ENCODE measurements at places on chromosomes 1 and 21.

- DNase-seq: no peak
Measured at GRCh38 chr21:29329406-29329805, 30.7 kb downstream of the BACH1 start.

DNA sequence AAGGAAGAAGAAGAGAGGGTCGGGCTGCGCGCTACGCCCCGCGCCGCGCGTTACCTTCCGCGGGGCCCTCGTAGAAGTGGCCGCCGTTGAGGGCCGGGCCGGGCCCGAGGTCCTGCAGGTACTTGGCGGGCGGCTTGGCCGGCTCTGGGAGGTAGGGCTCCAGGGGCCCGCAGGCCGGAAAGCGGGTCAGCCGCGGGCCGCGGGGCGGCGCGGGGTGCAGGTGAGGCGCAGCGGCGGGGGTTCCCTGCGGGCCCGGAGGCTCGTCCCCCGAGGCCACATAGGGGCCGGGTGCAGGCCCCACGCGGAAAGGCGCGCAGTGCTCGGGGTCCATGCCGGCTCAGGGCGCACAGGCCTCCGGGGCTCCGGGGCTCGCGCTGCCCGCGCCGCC lies 196 bp downstream of the ALX3 start:
- no peak for DNase-seq

DNA sequence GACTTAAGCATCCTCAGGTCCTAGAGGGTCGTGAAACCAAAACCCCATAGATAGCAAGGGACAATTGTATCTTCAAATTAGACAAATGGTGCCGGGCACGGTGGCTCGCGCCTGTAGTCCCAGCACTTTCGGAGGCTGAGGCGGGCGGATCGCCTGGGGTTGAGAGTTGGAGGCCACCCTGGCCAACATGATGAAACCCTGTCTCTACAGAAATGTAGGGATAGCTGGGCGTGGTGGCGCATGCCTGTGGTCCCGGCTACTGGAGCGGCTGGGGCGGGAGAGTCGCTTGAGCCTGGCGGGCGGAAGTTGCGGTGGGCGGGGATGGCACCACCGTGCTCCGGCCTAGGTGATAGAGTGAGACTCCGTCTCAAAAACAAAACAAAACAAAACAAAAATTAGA lies 780.6 kb downstream of the BRINP3 start:
- DNase-seq: no peak

DNA sequence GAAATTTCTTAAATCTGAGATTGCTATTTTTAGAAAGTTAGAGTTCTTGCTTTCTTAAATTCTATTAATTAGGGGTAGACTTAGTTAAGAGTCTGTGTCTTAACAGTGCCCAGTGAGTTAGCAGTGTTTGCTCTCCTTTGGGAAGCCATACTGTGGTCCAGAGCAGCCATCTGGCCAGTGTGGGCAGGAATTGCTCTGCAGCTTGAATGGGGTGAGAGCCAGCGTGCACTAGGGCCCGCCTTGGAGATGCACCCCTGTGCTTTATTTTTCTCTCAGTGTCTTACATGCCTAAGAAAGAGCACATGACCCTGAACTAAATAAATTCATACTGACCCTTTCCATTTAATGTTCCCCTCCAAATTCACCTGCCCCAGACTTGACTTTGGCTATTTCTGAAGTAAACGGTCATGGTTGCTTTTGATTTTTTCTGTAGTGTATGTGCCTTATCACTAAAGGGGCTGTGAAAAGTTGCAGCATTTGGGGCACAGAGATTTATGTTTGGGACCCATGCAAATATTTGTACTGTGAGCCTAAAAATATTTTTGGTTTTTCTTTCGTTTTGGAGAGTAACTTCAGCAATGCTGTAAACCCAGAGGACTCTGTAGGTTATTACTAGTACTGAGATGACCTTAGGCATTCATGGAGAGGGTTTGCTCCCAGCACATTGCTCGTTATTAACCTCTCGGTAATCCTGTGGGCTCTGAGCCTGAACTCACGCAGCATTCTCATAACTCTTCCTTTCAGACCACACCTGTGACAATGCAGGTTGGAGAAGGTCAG lies 21.3 kb upstream of the KCNQ4 start:
- no peak for DNase-seq

DNA sequence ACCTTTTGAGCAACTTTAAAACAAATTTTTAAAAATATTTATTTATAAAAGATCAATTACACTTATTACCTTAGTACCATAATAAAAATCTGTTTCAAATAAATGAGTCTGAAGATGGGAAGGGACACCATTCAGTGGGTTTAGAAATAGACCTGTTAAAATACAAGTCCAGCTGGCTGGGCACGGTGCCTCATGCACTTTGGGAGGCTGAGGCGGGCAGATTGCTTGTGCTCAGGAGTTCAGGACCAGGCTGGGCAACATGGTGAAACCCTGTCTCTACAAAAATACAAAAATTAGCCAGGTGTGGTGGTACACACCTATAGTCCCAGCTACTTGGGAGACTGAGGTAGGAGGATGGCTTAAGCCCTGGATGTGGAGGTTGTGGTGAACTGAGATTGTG lies 57.0 kb downstream of the ITSN1 start:
- no peak for DNase-seq

GRCh38 chr1:157948312-157949073 lies 45.0 kb upstream of the KIRREL1 start:
- peak; percentile 42 for DNase-seq

GRCh38 chr21:38875694-38876492 lies 70.2 kb downstream of the ETS2 start:
- DNase-seq: peak; percentile 31

- no peak for DNase-seq
Measured at GRCh38 chr1:8162168-8162567, 136.1 kb upstream of the ERRFI1 start.

GRCh38 chr1:92487078-92487605 lies 417 bp upstream of the GFI1 start:
- DNase-seq: no peak

DNA sequence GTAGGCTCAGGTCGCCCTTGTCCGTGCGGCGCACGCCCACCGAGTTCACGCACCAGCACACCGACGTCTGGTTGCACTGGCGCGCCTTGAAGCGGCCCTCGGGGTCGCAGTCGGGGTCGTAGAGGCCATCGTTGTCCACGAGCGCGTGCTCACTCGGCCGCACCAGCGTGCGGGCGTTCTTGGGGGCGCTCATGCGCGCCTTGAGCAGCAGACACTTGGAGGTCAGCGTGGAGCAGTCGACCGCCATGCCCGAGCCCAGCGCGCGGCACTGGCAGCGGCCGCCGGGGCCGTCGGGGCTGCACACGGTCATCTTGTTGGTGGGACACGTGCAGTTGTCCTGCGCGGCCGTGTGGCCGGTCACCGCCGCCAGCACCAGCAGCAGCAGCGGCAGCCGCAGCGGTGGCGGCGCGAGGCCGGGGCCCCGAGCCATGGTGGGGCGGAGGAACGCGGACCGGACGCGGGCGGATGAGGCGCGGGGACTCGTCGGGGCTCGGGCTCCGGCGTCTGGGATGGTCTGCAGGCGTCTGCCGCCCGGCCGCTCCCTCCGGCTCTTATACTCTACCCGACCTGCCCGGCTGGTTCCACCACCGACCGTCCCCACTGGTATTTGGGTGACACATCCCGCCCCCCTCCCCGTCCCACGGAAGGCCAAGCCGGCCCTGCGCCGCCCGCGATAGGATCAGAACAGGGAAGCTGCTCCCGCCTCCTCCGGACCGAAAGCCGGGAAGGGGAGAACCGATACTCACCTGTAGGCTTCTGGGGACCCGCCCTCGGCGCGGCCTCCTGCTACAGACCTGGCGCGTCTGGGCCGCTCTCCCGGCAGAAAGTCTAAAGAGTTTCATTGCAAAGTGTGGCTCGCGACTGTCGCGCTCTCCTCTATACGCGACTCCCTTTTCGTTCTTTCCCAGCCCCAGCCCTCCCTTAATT lies at the start of gene TACSTD2:
TACSTD2 (minus strand) TSS at position 526 of the 927 bp plus-strand sequence; CDS start at position 430, 96 bp downstream.
- DNase-seq: no peak

DNA sequence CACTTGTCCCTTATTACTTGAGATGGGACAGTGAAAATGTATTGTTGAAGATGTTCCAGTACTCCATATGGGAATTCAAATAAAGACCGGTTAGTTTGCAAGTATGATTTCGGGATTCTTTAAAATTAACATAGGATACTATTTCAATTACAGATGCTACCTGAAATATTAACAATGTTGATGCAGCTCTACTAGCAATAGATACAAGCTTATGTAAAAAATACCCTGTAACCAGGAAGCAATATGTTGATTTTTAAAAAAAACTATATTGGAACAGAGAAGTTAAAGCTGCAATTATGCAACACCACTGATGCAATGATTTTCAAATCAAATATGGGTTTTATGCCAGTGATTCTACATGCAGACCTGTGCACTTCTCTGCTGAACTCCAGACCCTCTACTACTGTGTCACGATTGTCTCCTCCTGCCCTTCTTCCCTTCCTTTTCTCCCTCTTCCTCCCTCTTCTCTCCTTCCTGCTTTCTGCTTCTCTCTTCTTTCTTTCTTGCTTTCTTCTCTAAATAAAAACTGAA lies 179.2 kb downstream of the ATP6V1G3 start:
- DNase-seq: no peak

DNA sequence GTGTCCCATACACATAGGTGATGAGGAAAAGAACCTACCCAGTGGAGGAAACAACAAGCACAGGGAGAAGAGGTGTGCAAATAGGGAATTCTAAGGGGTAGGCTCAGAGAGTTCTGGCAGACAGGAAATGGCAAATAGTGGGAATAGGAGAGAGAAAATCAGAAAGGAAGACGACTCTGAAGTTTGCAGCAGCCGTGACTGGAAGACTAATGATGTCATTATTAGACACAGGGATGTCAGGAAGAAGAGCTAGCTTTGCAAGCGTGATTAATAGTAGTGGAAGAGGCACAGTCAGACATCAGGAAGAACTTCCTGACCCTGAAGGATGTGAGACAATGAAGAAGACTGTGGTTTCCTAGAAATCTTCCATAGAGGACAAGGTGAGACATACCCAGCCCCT lies 21.1 kb downstream of the DLGAP3 start:
- DNase-seq: no peak

DNA sequence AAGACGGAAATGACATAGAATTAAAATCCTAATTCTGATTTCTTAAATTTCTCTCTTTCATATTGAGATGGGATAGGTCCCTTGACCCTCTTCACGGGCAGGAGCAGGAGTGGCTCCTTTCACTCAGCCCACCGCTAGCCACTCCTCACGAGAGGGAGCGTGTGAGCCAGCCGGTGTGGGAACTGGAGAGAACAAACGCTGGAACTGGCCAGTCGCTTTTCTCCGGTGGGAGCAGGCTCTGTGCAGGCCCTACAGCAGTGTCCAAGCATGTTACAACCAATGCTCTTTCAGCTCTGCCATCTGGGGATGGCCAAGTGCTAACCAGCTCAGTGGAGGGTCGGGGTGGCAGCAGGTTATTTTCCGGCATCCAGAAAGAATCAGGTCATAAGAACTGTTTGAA lies 815.5 kb upstream of the ADGRL4 start:
- DNase-seq: no peak

- no peak for DNase-seq
Measured at GRCh38 chr1:112541299-112541698, 32.5 kb downstream of the WNT2B start.

DNA sequence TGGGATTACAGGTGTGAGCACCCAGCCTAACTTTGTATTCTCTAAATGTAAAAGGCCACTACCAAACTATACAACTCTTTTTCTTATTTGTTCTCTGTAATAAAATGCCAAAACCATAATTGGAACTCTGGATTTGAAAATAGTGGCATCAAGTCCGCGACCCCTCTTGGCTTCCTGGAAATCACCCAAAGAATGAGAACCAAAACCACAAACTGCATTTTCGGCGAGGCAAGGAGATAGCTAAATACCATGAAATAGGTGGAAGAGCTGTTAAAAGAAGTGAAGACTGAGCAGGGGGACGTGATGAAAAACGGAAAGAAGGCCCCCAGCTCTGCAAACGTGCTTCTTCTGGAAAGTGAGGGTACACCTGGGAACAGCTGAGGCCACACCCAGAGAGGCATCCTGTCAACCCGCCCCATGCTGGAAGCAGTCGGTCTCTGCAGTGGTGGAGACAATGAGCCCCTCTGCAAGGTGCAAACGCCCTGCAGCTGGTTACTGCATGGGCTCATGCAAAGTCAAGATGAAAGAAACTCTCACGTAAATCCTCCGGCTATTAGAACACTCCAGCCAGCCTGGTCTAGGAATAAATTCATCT lies 22.5 kb downstream of the VPS26C start:
- no peak for DNase-seq

GRCh38 chr1:154207262-154207661 lies 1.1 kb upstream of the CFAP141 start:
- no peak for DNase-seq

Data from A172 (cell line).